ENCODE measurements at places on chromosomes 2 and 18.

- DNase-seq, result no peak
Measured at GRCh38 chr2:73987948-73988700, 3.4 kb downstream of the TET3 start.

GRCh38 chr18:41484069-41484468 is 471.0 kb upstream of the PIK3C3 start:
- peak; percentile 77 for DNase-seq

DNA sequence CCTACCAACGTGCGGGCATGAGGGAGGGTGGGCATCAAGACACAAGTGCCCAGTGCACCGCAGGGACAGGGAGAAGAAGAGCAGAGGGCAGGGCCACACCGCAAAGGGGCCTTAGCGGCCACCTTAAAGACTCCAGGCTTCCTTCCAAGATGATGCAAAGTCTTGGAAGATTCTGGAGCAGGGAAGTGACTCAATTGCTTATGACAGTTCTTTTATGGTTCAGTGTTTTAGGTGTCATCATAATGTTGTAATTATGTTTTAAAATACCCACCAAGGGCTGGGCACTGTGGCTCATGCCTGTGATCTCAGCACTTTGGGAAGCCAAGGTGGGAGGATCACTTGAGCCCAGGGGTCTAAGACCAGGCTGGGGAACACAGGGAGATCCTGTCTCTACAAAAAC is 44.5 kb upstream of the SEMA4C start:
- DNase-seq, result no peak

DNA sequence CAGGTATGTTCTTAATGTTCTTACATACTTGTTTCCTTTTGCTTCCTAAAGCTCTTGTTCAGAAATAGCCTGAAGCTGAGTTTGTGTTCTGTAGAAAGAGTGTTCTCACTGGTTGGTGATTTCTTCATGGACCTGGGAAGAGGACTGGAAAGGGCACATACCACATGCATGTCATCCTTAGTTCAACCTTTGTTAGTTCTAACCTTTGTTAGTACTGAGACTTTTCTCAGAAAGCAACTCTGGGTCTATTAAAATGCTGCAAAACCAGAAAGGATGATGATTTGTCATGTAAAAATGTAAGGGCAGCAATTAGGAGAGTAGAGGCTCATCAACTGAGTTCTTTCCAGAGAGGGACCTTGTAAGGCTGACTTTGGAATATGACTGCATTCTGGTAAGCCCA is 2.5 kb upstream of the FAP start:
- no peak for DNase-seq

- DNase-seq, result no peak
Measured at GRCh38 chr18:78927156-78927555, 52.5 kb upstream of the SALL3 start.

DNA sequence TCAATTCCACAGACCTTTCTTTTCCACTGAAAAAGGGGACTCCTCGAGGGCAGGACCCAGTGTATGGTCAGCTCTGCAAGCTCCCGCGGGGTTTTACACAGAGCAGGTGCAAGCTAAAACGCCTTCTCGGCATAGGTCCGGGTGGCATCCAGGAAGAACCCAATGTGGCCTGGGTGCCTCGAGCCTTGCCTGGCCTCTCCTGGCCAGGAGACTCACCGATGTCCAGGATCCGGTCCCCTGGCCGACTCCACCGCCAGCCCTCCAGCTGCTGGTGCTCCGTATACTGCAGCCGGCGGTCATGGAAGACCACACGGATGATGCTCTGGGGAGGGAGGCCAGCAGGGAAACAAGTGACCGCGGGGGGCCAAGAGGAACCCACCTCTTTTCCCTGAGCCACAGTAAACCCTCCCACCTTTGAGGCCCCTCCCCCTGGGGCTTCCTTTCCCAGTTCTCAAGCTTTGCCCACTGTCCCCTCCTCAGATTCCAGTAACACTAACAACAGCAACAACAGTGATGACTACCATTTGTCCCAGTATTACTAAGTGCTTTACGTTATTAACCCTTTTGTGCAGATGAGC is 36.1 kb downstream of the TFCP2L1 start:
- no peak for DNase-seq

- DNase-seq, result no peak
Measured at GRCh38 chr2:44866152-44866551, 75.3 kb upstream of the SIX3 start.

DNA sequence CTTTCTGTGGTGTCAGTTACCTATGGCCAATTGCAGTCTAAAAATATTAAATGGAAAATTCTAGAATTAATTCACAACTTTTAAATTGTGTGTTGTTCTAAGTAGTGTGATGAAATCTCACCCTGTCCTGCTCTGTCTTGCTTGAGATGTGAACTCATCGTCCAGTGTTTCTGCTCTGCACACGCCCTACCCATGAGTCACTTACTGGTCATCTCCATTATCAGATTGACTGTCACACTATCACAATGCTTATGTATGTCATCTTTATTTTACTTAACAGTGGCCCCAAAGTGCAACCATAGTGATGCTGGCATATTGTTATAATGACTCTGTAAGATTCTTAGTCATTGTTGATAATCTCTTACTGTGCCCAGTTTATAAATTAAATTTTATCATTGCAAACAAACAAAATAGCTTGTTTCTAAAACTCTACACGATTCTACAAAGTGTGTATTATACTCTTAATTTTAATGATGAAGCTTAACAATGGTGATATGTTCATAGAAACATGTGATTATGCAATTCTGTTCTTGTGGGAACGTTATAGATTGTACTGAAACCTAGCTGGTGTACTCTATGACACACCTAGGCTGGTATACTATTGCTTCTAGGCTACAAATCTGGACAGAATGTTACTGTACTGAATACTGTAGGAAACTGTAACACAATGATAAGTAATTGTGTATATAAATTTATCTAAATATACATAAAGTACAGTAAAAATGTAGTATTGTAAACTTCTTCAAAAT is 1086.8 kb upstream of the PIK3C3 start:
- DNase-seq, result no peak

GRCh38 chr2:231482806-231483391 is 18.6 kb upstream of the NCL start:
- no peak for DNase-seq

GRCh38 chr2:6896930-6897759 is 19.6 kb downstream of the RSAD2 start:
- peak; percentile 27 for DNase-seq

DNA sequence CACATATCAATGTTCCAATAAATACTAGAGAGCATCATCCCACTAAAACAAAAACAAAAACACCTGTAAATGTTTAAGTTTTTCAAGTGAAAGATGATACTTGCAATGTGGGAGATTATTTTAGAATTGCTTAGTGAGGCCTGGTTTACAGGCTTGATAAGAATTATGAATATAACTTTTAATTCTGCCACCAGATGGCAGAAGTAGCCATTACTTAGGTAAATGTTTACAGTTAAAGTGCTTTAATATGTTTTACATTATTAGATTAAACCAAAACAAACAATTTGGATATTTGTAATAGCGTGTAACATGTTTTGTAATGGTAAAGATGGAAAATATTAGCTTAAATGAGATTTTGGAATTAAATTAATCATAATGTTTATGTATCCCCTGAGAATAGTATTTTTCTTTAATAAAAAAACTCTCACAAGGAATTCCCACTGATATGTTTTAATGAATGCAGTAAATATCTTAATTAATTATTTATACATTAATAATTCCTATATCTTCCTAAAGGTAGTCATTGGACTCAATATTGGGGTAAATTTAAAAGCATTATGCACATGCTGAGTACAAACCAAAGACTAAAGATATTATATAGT is 522.0 kb downstream of the SPAG16 start:
- peak; percentile 16 for DNase-seq

GRCh38 chr2:181163139-181163538 is 182.7 kb downstream of the UBE2E3 start:
- no peak for DNase-seq

DNA sequence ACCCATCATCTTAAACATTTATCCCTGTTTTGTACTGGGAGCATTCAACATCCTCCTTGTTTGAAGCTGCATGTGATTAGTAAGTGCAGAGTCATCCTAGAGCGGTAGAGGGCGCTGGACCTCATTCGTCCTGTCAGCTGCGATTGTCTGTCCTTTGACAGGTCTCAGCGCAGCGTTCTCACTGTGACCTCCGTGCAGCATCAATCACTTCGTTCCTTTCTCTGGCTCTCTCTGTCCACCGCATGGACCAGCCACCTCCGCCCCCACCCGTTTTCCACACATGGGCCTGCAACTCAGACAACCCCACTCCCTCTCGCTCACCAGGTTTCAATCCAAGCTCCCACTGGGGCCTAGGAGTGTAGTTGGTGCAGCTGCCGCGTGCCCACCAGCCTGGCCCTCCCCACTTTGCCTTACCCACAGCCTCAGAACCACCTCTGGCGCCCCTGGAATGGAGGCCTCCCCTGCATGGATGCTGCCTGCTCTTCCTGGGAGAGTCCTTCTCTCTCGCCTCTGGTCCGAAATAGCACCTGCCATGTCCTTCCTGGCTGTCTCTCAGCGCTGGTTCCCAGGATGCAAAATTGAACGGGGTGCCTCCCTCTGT is 90.5 kb downstream of the NDUFA10 start:
- no peak for DNase-seq

GRCh38 chr2:108548208-108549003 is 14.1 kb downstream of the LIMS1 start:
- DNase-seq, result no peak

DNA sequence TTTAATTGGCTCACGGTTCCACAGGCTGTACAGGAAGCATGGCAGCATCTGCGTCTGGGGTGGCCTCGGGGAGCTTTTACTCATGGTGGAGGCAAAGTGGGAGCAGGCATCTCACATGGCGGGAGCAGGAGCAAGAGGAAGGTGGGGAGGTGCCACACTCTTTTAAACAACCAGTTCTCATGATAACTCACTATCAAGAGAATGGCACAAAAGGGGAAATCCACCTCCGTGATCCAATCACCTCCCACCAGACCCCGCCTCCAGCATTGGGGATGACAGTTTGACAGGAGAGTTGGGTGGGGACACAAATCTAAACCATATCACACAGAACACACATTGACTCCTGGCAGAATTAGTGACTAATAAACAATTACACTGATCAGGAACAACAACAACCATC is 68.6 kb upstream of the ACKR3 start:
- no peak for DNase-seq

GRCh38 chr2:71907503-71907902 is 240.2 kb downstream of the CYP26B1 start:
- no peak for DNase-seq

DNA sequence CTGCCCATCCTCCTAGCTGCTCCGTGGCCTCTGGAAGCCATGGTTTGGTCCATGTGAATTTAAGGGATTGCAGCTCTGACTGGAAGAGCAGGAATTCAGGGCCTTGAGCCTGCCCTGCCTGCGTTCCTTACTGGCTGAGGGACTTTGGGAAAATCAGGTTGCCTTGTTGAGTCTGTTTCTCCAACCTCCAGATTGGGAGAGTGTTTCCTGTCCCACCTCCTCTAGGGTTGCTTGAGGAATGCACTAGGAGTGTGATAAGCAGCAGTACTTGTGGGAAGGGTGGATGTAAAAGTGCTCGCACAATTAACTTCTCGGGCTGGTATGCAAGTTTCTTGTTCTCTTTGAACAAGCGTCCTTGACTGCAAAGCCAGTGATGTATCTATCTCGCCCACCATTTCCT is 84.4 kb upstream of the YWHAQ start:
- DNase-seq, result no peak

- no peak for DNase-seq
Measured at GRCh38 chr2:145845923-145846322, 1326.0 kb upstream of the ZEB2 start.

DNA sequence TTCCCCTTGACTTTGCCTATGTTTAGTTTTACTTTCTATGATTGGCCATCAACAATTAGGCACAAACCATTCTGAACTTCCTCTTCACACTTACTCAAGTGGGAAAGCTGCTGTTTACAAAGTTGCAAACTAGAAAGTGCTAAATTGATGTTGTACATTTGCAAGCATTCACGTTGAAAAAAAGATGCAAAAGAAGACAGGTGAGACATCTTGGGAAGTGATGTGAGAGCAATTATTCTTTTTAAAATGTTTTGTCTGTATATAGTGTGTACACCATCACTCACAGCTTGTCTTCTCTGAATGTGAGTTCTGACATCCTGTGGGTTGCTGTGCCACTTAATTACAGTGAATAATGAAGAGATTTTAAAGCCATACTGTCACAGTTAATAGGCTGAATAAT is 874.1 kb upstream of the LRATD1 start:
- no peak for DNase-seq

GRCh38 chr18:57970356-57971095 is 73.5 kb upstream of the NEDD4L start:
- DNase-seq, result no peak

Measured in NCI-H1105 treated with DMSO at 0.1 percent for 48 hours (cell line).